Keratinocyte (primary cell): ENCODE measurements at places on chromosomes 5 and 9.

DNA sequence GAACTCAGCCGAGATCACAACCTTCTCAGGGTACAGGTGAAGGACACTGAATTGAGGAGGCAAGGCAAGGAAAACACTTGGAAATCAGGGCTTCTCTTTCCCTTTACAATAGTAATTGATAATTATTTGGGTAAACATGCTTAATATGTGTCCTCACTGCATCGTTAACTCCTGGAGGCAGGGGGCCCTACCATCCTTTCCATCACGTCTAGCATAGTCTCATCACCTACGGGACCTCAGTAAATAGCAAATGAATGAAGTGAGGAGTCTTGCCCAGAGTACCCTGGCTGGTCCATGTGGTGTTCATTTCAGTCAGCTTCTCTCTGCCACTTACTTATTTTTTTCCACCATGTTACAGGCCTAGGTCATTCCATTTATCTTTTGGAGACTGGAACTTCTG, 2.3 kb downstream of the F2RL1 start:
- no peak for DNase-seq

DNA sequence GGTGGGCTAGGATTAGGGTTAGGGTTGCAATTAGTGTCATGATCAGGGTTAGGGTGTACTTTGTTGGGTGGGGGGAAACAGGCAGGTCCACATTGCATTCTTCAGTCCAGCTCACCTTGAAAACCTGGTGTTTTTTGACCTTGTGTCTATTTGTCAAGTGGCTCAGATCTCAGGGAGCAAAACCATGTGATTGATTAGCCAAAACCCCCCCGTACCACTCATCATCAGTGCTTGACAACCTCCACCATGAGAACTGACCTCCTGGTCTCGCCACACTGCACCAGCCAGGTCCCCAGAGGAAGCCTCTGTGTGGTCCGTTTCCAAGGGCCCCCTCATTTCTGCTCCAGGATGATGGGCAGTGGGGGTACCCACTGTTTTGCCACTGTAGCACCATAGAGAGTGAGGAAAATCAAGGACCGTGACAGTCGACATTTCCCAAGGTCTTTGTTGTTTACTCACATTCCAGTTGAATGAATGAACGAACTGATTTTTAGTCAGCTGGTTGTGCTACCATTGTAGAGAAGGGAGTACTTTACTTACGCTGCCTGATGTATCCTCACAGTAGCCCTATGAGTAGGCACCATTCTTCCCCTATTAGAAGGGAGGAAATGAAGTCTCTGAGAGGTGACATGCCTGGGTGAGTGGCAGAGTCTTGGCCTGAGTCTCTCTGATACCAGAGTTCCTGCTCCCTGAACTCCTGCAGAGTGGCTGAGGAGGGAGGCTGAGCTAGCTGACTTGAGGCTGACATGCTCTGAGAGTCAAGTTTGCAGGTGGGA, 84.8 kb downstream of the RAD23B start:
- DNase-seq, result no peak

GRCh38 chr9:127825319-127826051, 22.8 kb downstream of the FPGS start:
- DNase-seq, result no peak

DNA sequence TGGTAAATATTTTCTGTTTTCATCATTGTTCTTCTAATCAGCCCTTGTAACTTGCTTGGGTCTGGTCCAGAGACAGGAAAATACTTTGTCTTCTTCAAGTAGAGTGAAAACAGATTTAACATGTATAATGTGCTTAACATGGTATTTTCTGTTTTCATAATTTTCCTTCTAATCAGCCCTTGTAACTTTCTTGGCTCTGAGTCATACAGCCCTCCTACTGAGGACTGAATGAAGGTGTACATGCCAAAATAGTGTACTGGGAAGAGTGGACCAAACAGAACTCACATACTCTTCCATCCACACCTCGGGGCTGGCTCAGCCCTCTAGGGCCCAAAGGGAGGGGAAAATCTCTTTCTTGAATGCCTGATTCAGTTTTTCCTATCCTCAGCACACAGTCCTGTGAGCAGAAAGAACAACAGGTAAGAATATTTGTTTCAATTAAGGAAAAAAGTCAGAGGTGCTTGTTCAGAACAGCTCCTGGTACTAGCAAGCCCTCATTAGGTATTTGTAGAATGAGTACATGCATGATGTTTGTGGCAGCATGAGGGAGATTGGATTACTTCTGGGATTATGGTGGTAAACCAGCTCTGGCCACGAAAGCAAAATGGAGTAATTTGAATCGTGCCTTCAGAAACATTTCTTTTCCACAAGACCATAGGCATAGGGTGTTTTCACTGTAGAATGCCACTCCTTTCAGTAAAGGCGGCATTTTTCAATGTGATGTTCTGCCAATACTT, 24.2 kb upstream of the MACIR start:
- DNase-seq, result no peak
